Gastrocnemius medialis (tissue), 4 donors: ENCODE measurements at places on chromosomes 3 and 15. TPM values are rescaled to one million over a fixed set of nuclear protein-coding genes. Genes with fewer than 3 reads are reported as not detected.

GRCh38 chr3:10707400-10708215 lies 108.4 kb upstream of the SLC6A11 start:
- DNase-seq: no peak
- no peak overlapping the region for H3K27ac ChIP-seq
- no peaks in the 10 kb centered on the region for H3K36me3 ChIP-seq

DNA sequence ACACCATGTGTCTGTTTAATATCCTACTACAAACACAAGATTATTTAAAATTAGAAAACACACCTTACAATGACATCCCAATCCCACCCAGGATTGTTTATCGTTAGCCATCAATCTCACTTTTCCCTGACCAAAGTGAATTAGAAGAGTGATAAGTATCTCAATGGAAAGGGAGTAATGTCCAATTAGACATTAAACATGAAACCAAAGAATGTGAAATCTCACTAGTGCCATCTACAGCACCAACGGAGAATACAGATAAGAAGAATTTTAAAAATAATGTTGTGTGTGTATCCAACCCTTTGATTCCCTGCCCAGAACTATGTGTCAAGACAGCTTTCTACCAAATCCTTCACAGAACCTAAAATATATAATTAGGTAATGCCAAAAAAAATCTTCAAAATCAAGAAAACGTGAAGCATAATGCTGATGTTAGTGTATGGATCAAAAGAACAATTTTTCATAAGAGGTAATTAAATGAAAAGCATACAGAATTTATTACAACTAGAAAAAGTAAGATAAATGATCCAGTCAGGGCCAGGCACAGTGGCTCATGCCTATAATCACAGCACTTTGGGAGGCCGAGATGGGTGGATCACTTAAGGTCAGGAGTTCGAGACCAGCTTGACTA lies 64.2 kb downstream of the SCAPER start:
- H3K27me3 ChIP-seq: no peaks in the 10 kb centered on the region
- DNase-seq: no peak
- no peak overlapping the region for H3K4me3 ChIP-seq
- H3K36me3 ChIP-seq: no peaks in the 10 kb centered on the region

- DNase-seq: no peak
- H3K4me1 ChIP-seq: no peaks in the 10 kb centered on the region
- no peaks in the 10 kb centered on the region for H3K36me3 ChIP-seq
- H3K27me3 ChIP-seq: no peaks in the 10 kb centered on the region
Measured at GRCh38 chr3:42387802-42388651, 22.4 kb downstream of the LYZL4 start.

LRRC15 gene
- total RNA-seq: not detected

DNA sequence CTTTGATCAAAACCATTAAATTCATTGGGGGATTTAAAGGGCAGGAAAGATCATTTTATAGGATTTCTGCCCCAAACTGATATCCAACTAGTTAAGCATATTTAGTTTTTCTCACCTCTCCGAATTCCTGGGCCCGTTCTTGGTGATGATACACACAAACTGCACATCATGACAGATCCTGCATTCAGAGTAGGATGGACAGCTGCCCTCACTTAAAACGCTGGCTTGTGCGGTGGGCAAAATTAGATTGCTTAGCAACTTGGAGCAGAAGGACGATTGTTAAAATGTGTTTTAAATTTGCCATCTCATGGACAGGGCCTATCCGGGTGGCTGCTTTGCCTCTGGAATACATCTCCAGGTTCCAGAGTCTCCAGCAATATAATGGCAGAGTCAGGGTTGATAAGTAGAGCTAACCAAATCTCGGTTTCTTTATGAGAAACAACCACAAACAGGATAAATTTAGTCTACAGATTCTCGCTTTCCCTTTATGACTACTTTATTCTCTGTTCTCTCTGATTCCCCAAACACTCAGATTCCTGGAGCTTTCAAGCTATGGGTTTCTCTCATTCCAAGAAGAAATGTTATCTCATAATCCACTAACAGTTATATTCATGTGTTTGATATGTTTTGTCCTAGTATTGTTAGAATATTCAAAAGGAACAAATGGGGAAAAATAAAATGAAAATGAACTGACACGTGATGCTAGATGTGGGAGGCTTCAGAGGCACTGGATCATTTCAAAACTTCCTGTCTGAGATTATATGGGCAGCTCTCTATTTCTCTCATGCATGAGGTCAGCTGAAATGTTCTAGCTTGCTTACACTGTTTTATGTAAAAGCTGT lies 1014.1 kb upstream of the SEMA6D start:
- no peaks in the 10 kb centered on the region for H3K27me3 ChIP-seq
- no peaks in the 10 kb centered on the region for H3K4me1 ChIP-seq
- DNase-seq: no peak
- no peaks in the 10 kb centered on the region for H3K36me3 ChIP-seq
- H3K27ac ChIP-seq: no peak overlapping the region
- no peak overlapping the region for H3K4me3 ChIP-seq

ATP13A3 gene
- total RNA-seq: 31.8 TPM

C3orf85 gene
- not detected for total RNA-seq
